Astrocyte of the spinal cord (primary cell): ENCODE measurements at places on chromosomes 2 and 18.
A peak's percentile ranks its signal among the peaks of the same experiment; 100 is the strongest.

- DNase-seq: no peak
These were observed 56.6 kb downstream of the BMPR2 start for GRCh38 chr2:202432776-202433175.

DNA sequence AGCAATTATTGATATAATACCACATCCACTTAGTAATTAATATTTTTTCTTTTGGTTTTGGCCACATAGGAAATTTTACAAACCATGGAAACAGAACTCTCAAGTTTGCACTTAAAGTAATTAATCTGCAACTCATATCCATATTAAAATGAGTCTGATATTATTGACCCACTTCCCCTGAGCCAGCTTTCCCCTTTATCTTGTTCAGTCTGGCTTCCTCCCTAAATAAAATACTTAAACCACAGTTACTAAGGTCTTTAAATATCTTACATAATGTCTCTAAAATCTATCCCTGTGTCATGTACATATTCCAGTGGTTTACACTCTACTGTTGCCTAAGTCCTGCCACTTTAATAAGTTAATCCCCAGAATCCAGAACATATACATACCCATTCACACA lies 564.9 kb upstream of the FSHR start:
- DNase-seq: no peak

DNA sequence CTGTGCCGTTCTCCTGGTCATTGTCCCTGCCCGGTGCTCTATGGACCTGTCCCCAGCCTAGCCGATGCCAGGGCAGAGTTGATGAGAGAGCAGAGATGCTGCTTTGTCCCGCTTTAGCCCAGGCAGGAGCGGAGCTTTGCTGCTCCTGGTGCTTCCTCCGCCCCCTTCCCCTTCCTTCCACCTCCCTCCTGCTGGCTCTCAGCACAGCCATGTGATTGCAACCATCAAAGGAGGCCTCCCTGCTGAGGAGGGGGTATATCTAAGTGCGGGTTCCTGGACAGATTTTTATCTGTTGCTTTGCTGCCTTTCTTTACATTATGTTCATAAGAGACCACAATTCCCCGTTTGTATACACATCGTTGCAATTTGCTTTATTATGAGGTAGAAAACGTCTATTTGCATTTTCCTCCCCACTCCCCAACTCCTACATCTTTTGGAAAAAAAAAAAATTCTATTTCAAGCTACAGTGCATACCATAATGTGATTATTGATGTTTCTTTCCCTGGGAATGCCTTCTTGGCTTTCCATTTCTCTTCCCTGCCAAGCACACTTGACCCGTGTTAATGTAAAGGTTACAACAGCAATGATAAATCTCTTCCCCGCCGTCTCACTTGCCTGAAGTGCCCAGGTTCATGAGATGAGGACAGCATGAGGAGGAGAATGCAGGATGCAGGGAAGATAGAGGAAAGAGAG lies 25.4 kb downstream of the ALPK2 start:
- peak; percentile 78 for DNase-seq

DNA sequence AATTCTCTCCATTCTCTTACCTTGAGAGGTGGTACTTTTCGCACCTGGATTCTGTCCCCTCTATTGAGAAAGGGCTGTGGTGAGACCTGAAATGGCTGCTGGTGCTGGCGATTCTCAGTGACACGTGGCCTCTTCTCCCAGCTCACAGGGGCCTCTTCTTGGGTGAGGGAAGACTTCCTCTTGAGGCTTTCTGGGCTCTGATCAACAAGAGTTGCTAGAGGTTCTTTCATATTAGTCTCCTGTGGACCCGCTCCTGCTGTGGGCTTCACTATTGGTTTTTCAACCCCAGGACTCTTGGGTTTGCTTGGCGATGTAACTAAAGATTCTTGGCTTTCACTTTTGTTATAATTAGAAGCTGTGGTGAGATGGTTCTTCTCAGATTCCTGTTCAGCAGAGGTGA lies 76.3 kb upstream of the DTNB start:
- no peak for DNase-seq

- DNase-seq: peak; percentile 9
These were observed 114.8 kb upstream of the PTPRM start for GRCh38 chr18:7452331-7452730.

DNA sequence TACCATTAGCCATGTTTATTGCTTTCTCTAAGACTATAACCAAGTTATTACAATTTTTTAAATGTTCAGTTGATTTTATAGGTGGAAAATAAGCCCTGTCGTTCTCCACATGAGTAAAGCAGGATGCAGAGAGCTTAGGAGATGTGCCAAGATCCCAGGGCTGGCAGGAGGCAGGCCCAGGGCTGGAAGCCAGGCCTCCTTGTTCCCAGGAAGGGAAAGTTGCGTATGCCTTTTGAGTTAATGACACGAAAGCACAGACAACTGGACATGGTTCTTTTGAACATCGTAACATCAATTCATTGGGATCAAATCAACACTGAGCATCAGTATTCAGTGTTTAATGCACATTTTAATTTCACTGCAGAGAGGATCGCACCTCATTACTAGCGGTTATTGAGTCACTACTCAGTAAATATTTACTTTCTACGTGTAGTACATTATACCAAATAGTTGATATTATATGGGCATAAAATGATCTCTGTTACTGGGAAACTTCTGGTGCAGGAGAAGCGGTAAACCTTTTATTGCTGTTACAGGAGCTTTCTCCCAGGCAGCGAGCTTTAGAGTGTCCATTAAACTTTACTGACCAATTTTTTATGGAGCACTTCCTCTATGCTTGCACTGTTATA lies 60.0 kb downstream of the RNF144A start:
- DNase-seq: peak; percentile 81

DNA sequence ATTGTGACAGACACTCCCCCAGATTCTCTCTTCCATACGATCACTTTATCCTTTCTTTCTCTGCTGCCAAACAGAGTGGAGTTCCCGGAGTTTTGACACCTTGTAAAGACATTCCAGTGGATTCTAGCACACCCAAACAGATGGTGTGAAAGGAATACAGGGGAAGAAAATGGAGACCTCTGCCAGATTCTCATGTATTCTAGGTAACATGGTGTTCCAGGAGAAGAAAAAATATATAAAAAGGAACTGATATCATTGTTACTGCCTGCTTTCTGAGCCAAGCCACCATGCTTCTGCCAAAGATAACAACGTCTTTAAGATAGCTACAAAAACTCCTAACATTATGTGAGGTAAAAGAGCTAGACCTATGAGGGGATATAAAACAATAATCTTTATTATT lies 136.5 kb downstream of the TXNL1 start:
- peak; percentile 50 for DNase-seq
